Tibial nerve (tissue), 4 donors: ENCODE measurements at places on chromosomes 4 and X. TPM values are rescaled to one million over a fixed set of nuclear protein-coding genes. Genes with fewer than 3 reads are reported as not detected.

- DNase-seq, result no peak
Observed at GRCh38 chr4:20984576-20984836, 284.2 kb downstream of the PACRGL start.

DNA sequence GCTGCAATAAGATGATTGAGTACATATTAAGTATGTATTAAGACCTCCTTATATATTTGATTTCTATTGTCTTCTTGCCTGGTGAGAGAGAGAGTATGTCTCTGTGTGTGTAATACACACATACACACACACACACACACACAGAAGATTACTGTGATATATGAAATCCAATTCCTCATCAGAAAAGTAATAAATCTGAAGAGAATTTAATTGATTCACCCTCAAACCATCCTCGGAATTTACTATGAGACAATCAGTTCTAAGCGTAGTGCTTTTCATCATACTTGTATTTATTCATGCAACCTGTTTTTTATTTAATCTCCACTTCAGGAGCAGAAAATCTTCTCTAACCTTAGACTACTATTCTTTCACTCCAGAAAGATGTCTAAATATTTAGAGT lies 62.3 kb upstream of the TLL1 start:
- no peak for DNase-seq

- no peak for DNase-seq
Observed at GRCh38 chr4:128831531-128832242, 22.2 kb downstream of the JADE1 start.

DNA sequence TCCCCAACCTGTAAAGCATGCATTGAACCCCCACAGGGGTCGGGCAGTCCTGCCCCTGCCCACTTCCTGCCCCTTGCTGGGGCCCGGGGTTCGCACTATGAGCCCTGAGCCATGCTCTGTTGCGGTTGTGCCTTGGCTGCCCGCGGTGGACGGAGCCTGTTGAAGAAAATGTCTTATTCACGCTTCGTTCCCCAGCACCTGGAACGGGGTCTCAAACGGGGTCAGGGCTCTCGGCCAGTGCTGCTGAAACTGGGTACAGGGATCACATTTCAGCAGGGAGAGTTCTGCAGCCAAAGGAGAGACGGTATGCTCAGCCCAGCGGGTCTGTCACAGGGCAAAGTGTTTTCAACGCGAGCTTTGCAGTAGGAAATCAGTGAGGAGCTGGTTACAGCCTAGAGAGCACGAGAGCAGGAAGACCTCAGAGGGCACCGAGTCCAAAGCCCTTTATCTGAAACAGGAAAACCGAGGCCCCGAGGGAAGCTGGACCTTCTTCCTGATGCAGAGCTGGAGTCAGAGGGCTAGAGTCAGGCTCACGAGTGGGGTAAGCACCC lies 46.3 kb upstream of the AFAP1 start:
- DNase-seq, result no peak

DNA sequence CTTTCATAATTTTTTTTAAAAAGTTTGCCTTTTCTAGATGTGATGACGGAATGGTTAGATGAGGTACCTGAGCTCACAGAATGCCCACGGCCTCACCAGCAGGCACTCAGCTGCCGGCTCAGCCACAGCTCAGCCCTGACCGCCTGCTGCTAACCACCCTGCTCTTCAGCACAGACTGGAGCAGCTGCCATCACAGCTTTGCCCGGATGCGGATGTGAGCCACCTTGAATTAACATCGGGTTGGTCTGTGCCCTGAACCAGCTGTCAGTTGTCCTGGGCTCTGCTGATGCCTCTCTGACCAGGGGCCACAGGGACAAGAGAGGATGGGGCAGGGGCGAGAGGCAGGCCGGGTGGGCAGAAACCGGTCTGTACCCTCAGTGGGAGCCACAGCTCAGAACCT lies 93.3 kb downstream of the HMX1 start:
- no peak for DNase-seq

DNA sequence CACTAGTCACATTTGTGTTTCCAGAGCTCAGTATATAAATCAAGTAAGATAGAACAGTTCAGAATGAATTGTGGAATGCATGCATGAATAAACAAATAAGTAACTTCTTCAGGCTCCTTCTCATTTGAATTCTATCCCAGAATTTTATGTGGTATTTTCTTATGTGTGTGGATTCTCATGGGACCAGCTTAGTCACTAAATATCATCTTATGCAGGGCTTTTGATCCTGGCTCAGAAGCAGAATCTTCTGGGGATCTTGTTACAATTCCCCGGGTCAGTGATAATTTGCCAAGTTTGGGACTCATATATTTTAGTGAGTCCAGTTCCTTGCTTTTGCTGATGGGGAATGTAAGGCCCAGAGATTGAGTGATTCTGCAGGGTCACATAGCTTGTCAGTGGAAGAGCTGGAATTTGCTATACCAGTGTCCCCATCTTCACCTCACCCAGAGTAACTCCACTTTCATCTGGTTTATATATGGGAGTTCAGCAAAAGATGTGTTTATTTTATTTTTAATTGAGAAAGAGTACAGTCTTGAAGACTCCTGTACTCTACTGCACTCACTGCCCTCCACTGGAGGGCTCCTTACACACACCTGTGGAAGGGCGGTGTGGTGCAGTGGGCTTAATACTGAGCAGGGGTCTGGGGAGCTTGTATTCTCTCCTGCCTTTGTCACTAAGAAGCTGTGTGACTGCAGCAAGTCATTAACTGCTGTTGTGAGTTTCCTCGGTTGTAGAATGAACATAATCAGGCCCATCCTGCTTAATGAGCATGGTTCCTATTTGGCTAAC lies 198.2 kb upstream of the CXorf66 start:
- DNase-seq, result no peak

GRCh38 chr4:147782087-147782781 lies 50.3 kb downstream of the ARHGAP10 start:
- DNase-seq, result no peak

GRCh38 chrX:115693476-115693875 lies 132.5 kb downstream of the PLS3 start:
- no peak for DNase-seq

- no peak for DNase-seq
Observed at GRCh38 chr4:145843639-145844038, 95.0 kb downstream of the ZNF827 start.

GRCh38 chrX:35439034-35439660 lies 359.0 kb upstream of the MAGEB16 start:
- no peak for DNase-seq

GPR50 gene
- total RNA-seq, result not detected

TKTL2 gene
- total RNA-seq, result not detected

TXK gene
- total RNA-seq, result not detected

STBD1 gene
- total RNA-seq, result 11.1 TPM

SYNPO2 gene
- 151 TPM for total RNA-seq

LRCH2 gene
- 7.1 TPM for total RNA-seq

SLC9B1 gene
- total RNA-seq, result 2.0 TPM

MSX1 gene
- total RNA-seq, result 9.4 TPM
